ENCODE measurements at places on chromosomes 4 and X.
A peak's percentile ranks its signal among the peaks of the same experiment; 100 is the strongest.

GRCh38 chr4:139901531-139902320 is 236.1 kb downstream of the MGST2 start:
- H3K27me3 ChIP-seq: no peaks in the 10 kb centered on the region
- no peak for DNase-seq
- H3K4me1 ChIP-seq: peaks cover 35% of the 10 kb centered on the region
- H3K4me3 ChIP-seq: peak overlapping the region; percentile 43
- no peaks in the 10 kb centered on the region for H3K36me3 ChIP-seq

DNA sequence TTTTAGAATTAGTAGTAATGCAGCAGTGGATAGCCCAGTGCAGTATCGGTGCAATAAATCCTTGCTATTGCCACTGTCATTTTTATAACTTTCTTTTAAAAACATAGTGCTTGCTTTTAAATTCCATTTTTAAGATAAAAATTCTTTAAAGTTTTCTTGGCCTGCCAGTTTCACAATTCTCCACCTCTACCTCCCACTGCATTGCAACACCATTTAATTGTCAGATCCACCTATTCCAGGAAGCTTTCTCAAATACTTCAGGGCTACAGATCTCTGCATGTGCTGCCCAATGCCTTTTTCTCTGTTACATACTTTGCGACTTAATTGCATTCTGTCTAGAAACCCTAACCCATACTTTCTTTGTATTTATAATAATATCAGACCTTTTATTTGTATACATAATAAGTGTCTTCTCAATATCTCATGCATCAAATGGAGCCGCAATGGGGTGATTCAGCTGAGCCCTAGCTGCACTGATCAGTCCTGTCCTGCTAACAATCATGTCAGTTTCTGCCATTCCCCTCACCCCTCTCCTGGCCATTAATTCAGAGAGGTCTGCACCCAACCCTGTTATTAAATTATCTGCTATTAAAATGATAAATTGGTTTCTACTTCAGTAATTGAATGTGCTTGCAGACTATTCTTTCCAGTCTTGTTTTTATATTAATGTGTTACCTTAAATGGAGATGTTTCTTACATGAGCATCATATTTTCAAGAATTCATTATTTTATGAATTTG is 193.1 kb downstream of the SLIT2 start:
- H3K4me1 ChIP-seq: no peaks in the 10 kb centered on the region
- no peak overlapping the region for H3K27ac ChIP-seq
- DNase-seq: no peak
- H3K4me3 ChIP-seq: no peak overlapping the region
- no peaks in the 10 kb centered on the region for H3K36me3 ChIP-seq
- no peaks in the 10 kb centered on the region for H3K27me3 ChIP-seq

DNA sequence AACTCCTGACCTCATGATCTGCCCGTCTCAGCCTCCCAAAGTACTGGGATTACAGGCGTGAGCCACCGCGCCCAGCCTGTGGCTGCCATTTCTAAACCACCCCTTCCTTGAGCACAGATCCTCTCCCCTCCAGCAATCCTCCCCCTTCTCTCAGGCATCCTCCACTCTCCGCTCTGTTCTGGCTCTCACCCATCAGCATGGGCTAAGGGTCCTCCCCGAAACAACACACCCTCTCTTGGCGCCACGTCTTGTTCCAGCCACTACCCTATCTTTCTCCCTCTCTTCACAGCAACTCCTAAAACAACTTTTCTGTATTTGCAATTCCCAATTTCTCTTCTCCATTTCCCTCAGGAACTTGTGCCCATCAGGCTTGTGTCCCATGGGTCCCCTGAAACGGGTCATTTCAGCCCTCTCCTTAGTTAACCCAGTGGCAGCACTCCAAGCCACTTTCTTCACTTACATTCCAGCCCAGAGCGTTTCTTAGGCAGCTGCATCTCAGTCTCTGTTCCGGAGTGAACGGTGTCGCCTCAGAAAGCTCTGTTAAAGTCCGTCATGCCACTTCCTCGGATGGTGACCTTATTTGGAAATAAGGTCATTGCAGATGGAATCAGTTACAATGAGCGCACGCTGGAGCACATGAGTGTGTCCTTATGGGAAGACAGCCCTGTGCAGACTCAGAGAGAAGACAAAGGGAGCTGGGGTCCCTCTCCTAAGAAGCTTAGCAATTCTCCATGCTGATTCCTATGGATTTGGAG is 28.3 kb upstream of the CLDN24 start:
- H3K27ac ChIP-seq: no peak overlapping the region
- no peak for DNase-seq
- peaks cover 15% of the 10 kb centered on the region for H3K27me3 ChIP-seq
- H3K4me1 ChIP-seq: no peaks in the 10 kb centered on the region

- H3K4me3 ChIP-seq: peak overlapping the region; percentile 99
- peak; percentile 48 for DNase-seq
- peak overlapping the region; percentile 93 for H3K27ac ChIP-seq
- no peaks in the 10 kb centered on the region for H3K36me3 ChIP-seq
- H3K4me1 ChIP-seq: peaks cover 60% of the 10 kb centered on the region
These were observed 2.7 kb downstream of the FAT4 start for GRCh38 chr4:125317525-125317877.

DNA sequence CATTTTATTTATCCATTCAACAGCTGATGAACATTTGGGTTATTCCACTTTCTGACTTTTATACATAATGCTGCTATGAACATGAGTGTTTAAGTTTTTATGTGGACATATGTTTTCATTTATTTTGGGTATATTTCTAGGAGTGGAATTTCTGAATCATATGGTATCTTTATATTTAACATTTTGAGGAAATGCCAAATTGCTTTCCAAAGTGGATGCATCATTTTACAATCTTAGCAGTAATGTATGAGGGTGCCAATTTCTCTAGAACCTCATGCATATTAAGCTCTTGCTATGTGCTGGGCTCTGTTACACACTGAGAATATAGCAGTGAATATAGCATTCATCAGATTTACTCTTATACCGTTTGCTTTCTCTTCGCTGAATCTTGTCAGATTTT is 983.7 kb downstream of the STIM2 start:
- H3K27me3 ChIP-seq: no peaks in the 10 kb centered on the region
- no peak for DNase-seq
- H3K27ac ChIP-seq: no peak overlapping the region
- H3K36me3 ChIP-seq: no peaks in the 10 kb centered on the region
- no peak overlapping the region for H3K4me3 ChIP-seq

- no peak overlapping the region for H3K27ac ChIP-seq
- no peaks in the 10 kb centered on the region for H3K36me3 ChIP-seq
- DNase-seq: no peak
- no peak overlapping the region for H3K4me3 ChIP-seq
- H3K27me3 ChIP-seq: no peaks in the 10 kb centered on the region
These were observed 19.9 kb upstream of the MXD4 start for GRCh38 chr4:2281575-2282343.

- no peak overlapping the region for H3K4me3 ChIP-seq
- H3K4me1 ChIP-seq: no peaks in the 10 kb centered on the region
- no peak for DNase-seq
These were observed 400.6 kb upstream of the MAGEB18 start for GRCh38 chrX:25737540-25737939.

GRCh38 chr4:17058916-17059741 is 160.7 kb upstream of the LDB2 start:
- H3K4me3 ChIP-seq: no peak overlapping the region
- no peaks in the 10 kb centered on the region for H3K36me3 ChIP-seq
- no peak for DNase-seq
- no peaks in the 10 kb centered on the region for H3K27me3 ChIP-seq
- no peaks in the 10 kb centered on the region for H3K4me1 ChIP-seq

DNA sequence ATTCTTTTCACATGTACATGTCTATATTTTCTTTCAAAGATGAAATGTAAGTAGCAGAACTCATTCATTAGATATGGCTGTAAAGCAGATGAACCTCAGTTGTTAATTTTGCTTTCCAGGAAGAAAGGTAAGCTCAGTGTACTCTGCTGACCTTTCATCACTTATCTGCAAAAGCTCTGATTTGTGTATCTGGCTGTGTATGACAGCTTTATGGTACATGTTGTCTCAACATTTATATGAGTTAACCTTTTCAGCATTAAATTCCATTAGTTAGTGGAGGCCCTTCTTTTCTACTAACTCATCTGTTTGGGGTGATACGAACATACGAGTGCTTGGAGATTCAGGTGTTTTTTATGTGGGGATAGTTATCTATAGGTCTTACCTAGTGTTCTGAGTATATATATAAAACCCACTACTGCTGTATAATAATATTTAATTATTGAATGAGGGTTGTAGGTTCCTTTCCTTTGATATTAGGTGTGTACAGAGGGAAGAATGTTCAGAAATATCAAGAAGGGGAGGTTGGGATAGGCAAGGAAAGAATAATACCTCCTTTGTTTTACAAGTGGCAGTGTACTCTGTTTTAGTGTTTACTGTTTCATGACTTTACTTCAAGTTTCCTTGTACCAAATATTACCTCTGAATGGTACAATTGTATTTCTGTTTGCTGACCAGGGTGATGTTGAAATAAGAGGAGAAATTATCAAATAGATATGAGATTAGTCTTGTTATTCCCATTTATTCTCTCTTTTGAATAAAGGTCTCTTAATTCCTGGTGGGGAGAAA is 395.5 kb downstream of the ARHGAP24 start:
- no peak overlapping the region for H3K27ac ChIP-seq
- H3K4me3 ChIP-seq: no peak overlapping the region
- H3K27me3 ChIP-seq: no peaks in the 10 kb centered on the region
- no peaks in the 10 kb centered on the region for H3K36me3 ChIP-seq

- no peaks in the 10 kb centered on the region for H3K36me3 ChIP-seq
- H3K4me3 ChIP-seq: no peak overlapping the region
- H3K27me3 ChIP-seq: no peaks in the 10 kb centered on the region
- H3K4me1 ChIP-seq: no peaks in the 10 kb centered on the region
These were observed 16.4 kb upstream of the DYNLT3 start for GRCh38 chrX:37863728-37864127.

DNA sequence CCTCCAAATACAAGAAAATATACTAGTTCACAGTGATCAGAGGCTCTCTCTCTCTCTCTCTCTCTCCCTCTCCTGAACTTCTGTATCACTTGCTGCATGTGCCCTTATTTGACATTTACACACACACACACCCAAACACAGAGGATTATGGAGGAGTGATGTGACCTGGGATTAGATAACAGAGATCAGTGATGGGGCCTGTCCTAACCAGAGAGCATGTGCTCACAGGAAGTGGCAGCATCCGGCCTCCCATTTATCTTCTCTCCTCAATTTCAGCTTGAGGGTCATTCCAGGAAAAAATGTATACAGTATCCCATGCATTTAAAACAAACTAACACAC is 143.0 kb downstream of the TSPAN5 start:
- H3K36me3 ChIP-seq: no peaks in the 10 kb centered on the region
- H3K27me3 ChIP-seq: no peaks in the 10 kb centered on the region
- H3K4me1 ChIP-seq: no peaks in the 10 kb centered on the region
- H3K27ac ChIP-seq: no peak overlapping the region
- no peak for DNase-seq

DNA sequence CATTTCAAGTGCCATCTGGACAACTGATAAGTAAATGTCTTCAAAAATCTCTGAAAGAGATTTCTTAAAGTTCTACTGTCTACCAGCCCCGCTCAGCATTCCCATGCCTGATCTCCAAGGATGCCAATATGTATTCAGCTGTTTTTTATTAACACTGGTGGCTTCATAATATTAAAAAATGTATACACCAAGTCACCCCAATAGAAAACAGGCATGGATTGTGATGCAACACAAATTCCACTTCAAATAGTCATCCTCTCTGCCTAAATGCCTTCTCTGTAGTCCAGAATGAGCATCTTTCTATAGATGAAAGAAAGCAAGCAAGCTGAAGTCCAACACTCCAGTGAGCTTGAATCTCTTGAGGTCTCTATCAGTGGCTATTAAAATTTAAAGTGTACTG is 152.2 kb upstream of the PPARGC1A start:
- no peaks in the 10 kb centered on the region for H3K27me3 ChIP-seq
- no peak overlapping the region for H3K27ac ChIP-seq
- DNase-seq: no peak
- no peaks in the 10 kb centered on the region for H3K36me3 ChIP-seq

- DNase-seq: no peak
- H3K4me3 ChIP-seq: no peak overlapping the region
- H3K4me1 ChIP-seq: no peaks in the 10 kb centered on the region
- no peak overlapping the region for H3K27ac ChIP-seq
- no peaks in the 10 kb centered on the region for H3K36me3 ChIP-seq
These were observed 17.1 kb downstream of the GABRA2 start for GRCh38 chr4:46372878-46373277.

- H3K4me3 ChIP-seq: no peak overlapping the region
- DNase-seq: no peak
- no peak overlapping the region for H3K27ac ChIP-seq
- peaks cover 37% of the 10 kb centered on the region for H3K4me1 ChIP-seq
- peaks cover 80% of the 10 kb centered on the region for H3K27me3 ChIP-seq
These were observed 2.5 kb upstream of the DUSP9 start for GRCh38 chrX:153644356-153645125.

GRCh38 chr4:24770667-24771066 is 24.7 kb upstream of the SOD3 start:
- H3K36me3 ChIP-seq: no peaks in the 10 kb centered on the region
- no peak for DNase-seq
- H3K4me3 ChIP-seq: no peak overlapping the region

GRCh38 chr4:119693126-119693525 is 64.5 kb upstream of the PDE5A start:
- no peak overlapping the region for H3K4me3 ChIP-seq
- H3K27ac ChIP-seq: peak overlapping the region; percentile 32
- H3K27me3 ChIP-seq: no peaks in the 10 kb centered on the region
- peaks cover 12% of the 10 kb centered on the region for H3K4me1 ChIP-seq
- no peaks in the 10 kb centered on the region for H3K36me3 ChIP-seq
- DNase-seq: no peak

- no peak overlapping the region for H3K4me3 ChIP-seq
- no peaks in the 10 kb centered on the region for H3K4me1 ChIP-seq
- H3K27ac ChIP-seq: no peak overlapping the region
- H3K27me3 ChIP-seq: no peaks in the 10 kb centered on the region
- no peak for DNase-seq
- no peaks in the 10 kb centered on the region for H3K36me3 ChIP-seq
These were observed 32.2 kb upstream of the VCX3B start for GRCh38 chrX:8432396-8432795.

GRCh38 chr4:184349283-184350039 is 124.9 kb downstream of the IRF2 start:
- no peak overlapping the region for H3K4me3 ChIP-seq
- H3K27me3 ChIP-seq: no peaks in the 10 kb centered on the region
- H3K4me1 ChIP-seq: no peaks in the 10 kb centered on the region
- no peak for DNase-seq

All from tibial artery (tissue), 4 donors.